ENCODE measurements at places on chromosomes 4 and X.

DNA sequence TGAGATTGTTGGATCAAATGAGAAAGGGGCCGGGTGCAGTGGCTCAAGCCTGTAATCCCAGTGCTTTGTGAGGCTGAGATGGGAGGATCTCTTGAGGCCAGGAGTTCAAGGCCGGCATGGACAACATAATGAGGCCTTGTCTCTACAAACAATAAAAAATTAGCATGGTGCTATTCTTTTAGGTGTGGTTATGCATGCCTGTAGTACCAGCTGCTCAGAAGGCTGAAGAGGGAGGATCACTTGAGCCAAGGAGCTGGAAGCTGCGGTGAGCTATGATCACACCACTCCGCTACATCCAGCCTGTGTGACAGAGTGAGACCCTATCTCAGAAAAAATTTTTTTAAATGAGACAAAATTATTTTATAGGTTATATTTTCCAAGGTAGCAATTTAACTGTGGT lies 49.7 kb upstream of the TMEM150C start:
- no peak for DNase-seq

DNA sequence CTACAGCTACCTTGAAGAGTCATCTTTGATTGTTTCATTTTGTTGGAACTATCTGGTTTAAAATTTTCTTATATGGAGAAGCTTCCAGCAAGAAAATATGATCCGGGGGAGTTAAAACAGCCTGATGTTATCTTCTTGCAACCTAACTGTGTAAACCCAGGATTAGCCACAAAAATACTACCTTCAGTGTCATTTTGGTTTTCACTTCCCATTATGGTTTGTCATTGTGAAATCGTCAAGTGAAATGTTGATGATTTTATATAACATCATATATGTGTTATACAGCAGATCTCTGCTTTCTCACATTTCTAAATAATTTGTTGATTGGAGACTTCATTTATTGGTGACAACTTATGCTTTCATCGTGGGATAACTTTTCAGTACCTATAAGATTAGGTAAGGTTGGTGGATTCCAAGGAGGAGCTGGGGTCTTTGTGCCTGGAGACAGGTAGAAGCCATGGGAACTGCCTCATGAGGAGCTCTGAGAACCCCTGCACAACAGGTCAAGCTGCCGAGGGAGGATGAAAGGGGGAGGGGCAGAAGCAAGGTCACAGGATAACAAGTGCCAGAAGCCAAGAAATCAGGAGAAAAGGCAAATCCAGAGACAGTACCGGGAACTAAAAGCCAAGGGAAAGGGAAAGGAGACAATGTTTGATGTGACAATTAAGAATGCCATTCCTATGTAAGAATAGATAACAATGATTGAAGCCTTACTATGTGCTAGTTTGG lies 7.2 kb downstream of the ARHGAP24 start:
- no peak for DNase-seq

DNA sequence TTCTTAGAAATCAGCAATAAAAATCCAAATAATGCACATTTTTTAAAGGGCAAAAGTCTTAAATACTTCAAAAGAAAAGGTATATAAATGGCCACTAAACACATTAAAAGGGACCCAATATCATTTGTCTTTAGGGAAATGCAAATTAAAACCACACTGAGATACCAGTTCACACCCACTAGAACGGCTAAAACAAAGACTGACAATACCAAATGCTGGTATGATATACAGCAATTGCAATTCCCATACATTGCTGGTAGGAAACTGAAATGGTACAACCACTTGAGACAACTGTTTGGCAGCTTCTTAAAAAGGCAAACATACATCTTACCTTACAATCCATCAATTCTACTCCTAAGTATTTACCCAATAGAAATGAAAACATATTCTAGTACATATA lies 33.7 kb downstream of the CAMK2D start:
- no peak for DNase-seq

- no peak for DNase-seq
Observed at GRCh38 chr4:109998867-109999584, 86.3 kb downstream of the EGF start.

- no peak for DNase-seq
Observed at GRCh38 chrX:19672222-19672812, 157.0 kb upstream of the MAP3K15 start.

- no peak for DNase-seq
Observed at GRCh38 chr4:7705062-7705461, 234.6 kb downstream of the AFAP1 start.

Measured in RWPE2 (cell line).